ENCODE measurements at places on chromosomes 7 and 10.

DNA sequence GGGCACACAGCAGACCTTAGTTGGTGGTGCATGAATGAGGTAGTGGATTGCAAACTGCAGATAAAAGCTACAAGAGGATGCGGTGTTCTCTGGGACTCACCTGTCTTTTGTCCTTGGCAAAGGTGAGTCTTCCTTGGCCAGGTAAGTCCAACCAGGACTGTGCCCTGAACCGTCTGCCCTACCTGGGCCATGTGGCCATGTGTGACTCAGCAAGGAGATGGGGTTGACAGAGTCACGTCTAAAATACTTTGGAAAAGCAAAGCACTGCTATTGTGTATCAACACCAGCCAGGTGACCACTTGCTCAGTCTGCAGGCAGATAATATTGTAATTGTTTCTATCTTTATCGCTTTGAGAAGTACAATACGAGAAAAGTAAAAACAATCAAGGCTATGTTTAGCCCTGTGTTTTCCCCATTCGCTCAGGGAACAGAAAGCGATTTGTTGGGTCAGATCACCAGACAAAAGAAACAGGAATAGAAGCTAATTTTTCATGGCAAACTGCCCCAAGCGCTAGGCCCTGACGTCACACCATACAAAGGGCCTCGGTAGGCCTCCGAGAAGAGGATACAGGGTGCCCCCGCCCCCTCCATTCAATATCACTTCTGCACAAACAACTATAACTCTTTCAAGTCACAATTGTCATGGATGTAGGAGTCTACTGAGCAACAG lies 57.3 kb downstream of the FAM53B start:
- no peak for DNase-seq

- no peak for DNase-seq
Observed at GRCh38 chr7:89023877-89024276, 228.3 kb upstream of the TEX47 start.

GRCh38 chr10:131972474-131973071 lies 9.2 kb downstream of the BNIP3 start:
- DNase-seq: no peak

- no peak for DNase-seq
Observed at GRCh38 chr10:22831586-22831985, 96.3 kb upstream of the ARMC3 start.

DNA sequence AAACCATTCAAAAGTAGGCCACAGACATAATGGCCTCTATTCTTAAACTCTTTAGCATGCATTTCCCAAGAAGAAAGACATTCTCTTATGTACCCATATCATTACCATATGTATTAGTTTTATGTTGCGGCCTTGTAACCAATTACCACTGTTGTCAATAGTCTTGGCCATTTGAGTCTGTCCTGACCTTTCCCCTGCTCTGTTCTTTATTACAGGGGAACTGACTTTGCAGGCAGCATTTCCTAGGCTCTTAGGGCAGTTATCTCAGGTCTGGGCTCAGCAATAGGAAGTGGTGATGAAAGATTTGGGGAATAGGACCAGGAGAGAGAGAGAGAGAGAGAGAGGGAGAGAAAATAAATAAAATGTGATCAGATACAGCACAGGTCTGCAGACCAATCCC lies 194.5 kb upstream of the LRGUK start:
- no peak for DNase-seq

DNA sequence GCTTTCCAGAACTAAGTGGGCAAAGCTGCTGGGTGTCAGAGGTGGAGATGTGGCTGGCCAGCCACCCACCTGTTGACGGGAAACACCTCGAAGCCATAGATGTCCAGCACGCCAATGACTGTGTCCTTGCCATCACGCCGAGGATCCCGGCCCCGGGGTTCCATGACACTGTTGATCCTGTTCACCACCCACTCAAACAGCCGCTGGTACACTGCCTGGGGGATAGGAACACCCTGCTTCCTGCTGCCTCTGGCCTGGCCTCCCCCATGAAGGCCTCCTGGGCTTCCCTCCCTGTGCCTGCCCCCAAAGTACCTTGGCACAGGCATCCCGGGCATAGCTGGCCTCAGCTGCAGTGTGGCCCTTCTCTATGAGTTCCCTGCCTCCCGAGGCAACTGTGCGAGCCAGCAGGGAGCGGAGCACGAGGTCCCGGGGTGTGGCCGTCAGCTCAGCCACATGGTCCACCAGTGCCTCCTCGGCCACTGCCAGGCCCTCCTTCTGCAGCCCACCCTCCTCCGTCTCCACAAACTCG lies 8.2 kb downstream of the MYO1G start:
- no peak for DNase-seq

DNA sequence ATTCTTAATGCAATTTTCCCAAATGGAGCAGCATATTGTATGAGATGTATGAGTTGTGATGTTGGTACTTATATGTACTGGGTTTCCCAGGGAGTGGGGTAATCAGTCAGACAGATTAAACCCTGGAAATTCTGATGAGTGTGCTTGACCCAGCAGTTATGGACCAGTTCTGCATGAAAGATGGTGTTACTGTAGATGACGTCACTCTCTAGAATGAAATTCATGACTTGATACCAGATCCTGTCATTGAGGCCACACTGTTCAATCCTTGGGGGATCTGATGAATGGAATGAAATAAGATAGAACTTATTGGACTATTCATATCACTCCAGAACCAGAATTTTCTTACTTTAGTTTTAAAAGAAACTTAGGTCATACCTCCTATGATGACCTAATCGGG lies 534.3 kb downstream of the PLXDC2 start:
- DNase-seq: no peak

- no peak for DNase-seq
Observed at GRCh38 chr7:155226261-155227003, 71.2 kb upstream of the INSIG1 start.

DNA sequence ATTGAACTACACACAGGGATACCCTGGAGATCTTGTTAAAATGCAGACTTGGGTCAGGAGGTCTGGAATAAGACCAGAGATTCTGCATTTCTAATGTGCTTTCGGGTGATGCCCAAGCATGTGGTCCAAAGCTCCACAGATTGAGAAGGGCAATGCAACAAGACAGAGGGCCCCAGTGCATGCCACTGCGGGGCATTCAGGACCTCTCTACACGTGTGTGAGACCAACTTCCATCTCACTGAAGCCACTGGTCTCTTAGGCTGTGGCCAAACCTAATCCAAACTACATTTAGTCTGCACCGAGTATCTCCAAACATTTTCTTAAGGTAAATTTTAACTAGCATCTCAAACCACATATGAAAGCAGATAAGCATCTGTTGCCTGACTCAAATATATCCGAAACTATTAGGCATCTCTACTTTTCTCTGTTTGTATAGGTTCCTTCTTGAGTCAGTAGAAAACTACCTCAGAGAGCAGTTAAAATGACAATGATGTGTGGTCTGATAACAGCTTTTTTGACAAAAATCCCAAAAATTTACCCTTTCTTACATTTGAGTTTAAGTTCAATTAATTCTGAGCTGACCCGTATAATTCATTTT lies 107.5 kb downstream of the ELMO1 start:
- DNase-seq: no peak

DNA sequence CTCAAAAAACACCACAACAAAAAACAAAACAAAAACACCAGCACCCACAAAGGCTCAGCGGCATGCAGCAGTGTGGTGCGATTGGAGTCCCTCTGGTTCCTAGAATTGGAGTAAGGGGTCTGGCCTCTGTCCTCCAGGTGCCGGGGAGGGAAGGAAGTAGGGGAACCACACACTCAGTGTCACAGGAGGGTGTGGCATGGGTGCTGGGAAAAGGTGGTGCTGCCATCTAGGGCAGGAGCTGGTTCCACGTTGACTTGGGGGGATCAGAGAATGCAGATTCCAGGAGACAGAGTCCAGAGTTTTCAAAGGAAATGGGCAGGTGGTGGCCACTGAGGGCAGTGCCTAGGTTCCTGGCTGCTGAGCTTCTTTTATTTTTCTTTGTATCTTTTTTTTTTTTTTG lies 19.8 kb upstream of the WIPI2 start:
- DNase-seq: no peak

GRCh38 chr7:108452707-108453106 lies 3.5 kb downstream of the NRCAM start:
- peak; percentile 23 for DNase-seq

DNA sequence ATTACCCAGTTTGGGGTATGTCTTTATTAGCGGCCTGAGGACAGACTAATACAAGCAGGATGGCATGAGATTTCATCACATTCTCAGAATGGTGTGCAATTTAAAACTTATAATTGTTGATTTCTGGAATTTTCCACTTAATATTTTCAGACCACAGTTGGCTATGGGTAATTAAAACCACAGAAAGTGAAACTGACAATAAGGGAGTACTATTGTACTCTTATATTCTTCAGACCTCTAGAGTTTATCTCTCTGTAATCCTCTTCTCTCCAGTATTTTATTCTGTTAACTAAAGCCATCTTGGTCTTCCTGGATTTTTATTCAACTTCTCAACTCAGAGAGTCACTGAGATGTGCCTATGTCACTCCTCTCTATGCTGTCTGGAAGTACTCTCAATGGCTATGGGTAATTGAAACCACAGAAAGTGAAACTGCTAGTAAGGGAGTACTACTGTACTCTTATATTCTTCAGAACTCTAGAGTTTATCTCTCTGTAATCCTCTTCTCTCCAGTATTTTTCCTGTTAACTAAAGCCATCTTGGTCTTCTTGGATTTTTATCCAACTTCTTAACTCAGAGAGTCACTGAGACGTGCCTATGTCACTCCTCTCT lies 118.3 kb downstream of the PPP1R17 start:
- DNase-seq: no peak

DNA sequence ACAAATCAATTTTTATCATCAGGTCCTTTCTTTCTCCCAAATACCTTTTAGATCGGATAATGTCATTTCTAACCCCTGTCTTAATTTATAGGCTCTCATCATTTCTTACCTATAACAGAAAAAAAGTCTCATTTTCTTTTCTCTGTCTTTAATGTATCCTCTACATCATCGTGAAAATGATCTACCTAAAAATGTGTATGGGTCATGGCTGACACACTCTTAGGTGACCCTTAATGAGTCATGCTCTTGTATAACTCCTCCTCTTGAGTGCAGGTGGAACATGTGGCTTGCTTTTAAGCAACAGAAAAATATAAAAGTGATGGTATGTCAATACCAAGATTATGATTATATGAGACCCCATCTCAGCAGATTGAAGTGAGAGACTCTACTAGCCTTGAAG lies 139.4 kb downstream of the SEMA3C start:
- no peak for DNase-seq

DNA sequence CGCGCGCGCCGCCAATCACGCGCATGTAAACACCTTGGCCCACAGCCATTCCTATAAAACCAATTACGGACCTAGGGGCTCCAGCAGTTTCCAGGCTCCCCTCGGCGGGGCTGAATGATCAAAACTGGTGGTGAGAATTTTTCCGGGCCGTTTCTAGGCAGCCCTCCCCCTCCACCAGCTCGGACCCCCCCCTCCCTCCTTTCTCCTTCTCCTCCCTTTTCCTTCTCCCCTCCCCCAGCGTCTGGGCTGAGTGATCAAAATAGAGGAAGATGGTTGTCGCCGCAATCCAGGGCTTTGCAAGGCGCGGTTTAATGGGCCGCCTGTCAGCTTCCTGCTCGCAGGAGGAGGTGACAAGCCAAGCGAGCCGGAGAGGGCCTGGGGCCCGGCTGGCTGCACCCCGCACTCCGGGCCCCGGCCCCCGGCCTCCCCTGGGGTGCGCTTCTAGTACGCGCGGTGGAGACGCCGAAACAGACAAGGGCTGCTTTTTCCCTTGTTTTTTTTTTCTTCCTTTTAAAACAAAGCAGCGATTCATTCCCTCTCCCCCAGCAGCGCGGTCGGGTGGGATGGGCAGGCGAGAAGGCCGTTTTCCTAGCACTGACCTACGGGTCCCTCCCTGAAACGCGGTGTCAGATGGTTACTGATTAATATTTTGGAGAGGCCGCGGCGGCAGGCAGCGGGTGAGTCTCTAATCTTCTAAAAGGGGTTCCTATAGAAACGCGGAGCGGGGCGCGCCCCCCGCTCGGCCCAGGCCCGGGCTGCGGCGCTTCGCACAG lies 528 bp upstream of the TNRC18 start:
- DNase-seq: no peak

- DNase-seq: no peak
Observed at GRCh38 chr7:4042402-4043045, 639.6 kb upstream of the FOXK1 start.

- DNase-seq: peak; percentile 49
Observed at GRCh38 chr7:71733107-71733870, 601.3 kb downstream of the GALNT17 start.

- no peak for DNase-seq
Observed at GRCh38 chr7:27647046-27647445, 15.6 kb downstream of the HIBADH start.

DNA sequence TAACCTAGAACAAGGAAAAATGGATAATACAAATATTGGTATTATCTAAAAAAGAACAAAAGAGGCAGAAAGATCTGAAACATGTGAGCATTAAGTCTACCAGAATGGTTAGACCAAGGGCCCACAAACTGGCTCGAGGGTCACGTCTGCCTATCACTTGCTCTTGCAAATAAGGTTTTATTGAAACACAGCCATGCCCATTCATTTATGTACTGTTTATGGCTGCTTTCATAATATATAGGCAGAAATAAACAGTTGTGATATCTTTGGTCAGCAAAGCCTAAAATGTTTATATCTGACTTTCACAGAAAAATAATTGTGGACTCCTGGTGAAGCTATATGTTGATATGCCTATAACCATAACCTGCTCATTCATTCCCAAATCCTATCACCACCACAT lies 71.8 kb downstream of the AASS start:
- no peak for DNase-seq

GRCh38 chr7:24825381-24825794 lies 68.1 kb upstream of the GSDME start:
- no peak for DNase-seq

DNA sequence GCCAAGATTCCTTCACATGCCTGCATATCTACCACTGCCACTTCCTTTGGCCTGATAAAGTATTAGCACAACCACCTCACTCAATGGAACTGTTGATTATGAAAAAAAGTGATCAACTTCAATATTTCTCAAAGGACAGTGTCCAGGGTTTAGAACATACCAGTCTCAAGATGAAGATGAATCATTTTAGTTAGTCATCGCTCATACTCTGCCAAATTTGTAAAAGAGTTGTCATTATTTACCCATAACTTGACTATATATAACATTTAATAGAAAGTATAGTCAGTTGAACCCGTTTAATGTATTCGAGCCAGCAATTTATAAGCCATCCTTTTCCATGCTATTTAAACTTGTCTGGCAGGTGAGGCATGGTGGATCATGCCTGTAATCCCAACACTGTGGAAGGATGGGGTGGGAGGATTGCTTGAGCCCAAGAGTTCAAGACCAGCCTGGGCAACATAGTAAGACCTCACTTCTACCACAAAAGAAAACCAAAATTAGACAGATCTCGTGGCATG lies 33.2 kb downstream of the SPAM1 start:
- DNase-seq: no peak

- no peak for DNase-seq
Observed at GRCh38 chr7:37920305-37920848, at the start of gene EPDR1. Gene EPDR1 (plus strand): TSS chr7:37920640. CDS start chr7:37920940, 300 bp downstream.
